ENCODE measurements at places on chromosomes 7 and 10.

- peak; percentile 79 for DNase-seq
Observed at GRCh38 chr10:87844837-87845623, 18.3 kb downstream of the KLLN start.

GRCh38 chr10:130218936-130219335 is 82.7 kb downstream of the GLRX3 start:
- no peak for DNase-seq

DNA sequence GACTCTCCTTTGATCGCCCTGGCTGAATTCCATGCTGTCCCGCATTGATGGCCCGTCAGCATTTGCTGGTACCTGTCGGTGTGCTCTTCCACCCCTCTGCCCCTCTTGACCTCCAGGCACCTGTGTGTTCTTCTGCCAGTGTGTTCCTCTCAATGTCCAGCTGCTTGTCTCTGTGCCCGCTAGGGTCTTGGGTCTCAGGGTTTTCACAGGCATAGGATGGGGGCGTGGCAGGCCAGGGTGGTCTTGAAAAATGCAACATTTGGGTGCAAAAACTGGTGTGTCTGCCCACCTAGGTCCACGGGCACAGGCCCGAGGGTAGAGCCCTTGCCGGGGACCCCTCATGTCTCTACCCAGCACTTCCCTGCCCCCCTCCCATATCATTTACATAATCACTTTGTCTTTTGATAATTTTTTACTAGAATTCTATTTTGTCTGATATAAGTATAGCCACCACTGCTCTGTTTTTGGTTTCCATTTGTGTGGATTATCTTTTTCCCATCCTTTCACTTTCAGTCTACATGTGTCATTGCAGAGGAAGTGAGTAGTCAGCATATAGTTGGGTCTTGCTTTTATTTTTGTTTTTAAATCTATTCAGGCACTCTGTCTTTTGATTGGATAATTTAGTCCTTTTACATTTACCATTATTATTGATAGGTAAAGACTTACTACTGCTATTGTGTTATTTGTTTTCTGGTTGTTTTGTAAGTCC is 46.6 kb upstream of the ADRA2A start:
- no peak for DNase-seq

DNA sequence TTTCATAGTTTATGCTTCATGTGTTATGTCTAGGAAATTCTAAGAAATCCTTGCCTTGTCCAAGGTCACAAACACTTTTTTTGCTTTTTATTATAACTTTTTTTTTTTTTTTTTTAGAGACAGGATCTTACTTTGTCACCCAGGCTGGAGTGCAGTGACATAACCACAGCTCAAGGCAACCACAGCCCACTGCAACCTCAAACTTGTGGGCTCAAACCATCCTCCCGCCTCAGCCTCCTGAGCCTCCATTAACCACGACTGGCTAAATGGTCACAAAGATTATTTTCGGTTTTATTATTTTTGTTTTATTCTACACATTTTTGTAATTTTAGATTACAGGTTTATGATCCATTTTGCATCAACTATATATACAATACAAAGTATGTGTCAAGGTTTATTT is 7.1 kb upstream of the FAM204A start:
- DNase-seq = no peak

DNA sequence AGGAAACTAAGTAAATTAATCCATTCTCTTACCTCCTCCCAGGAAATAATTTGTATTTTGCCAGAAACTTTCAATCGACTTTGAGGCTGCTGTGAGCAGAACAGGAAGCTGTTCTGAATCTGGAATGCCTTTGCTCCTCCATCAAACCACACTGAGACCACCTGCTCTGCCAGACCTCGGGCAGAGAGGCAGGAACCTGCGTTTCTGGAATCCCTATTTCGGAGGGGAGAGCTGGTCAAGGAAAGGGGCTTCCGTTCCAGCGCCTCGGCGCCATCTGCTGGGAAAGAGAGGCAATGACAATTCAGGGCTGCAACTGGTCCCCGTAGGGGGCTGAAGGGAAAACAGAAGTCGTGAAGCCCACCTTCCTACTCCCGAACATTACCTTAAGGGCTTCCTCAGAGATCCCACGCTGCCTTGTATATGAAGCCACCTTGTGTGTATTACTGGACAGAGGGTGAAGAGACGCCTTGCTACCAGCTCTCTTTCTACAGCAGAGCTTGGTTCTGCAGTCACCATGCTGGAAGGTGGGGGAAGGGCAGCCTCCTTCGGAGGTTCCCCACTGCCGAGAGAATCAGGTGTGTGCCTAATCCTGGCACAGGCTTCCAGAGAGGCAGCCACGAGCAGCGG is 31.2 kb downstream of the ZNF467 start:
- DNase-seq = peak; percentile 33

DNA sequence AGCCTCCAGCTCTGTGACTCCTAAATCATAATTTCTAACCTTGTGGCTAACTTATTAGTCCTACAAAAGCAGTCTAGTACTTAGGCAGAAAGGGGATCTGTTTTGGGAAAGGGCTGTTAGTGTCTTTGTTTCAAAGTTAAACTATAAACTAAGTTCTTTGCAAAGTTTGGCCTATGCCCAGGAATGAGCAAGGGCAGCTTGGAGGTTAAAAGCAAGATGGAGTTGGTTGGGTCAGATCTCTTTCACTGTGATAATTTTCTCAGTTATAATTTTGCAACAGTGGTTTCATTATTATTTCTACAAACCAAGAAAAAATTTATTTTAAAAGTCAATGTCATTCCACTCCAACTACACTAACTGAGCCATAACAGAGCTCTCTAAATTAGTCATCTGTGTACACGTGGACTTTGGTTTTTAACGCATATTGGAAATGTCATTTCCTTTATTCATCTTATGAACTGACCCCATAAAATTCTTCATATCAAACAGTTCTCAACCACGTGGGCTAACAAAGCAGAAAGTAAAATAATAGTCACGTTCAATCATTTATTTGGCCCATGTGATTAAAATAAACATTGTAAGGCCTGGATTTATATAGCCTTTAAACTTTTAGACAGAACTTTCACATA is 143.2 kb upstream of the C7orf33 start:
- DNase-seq = no peak

DNA sequence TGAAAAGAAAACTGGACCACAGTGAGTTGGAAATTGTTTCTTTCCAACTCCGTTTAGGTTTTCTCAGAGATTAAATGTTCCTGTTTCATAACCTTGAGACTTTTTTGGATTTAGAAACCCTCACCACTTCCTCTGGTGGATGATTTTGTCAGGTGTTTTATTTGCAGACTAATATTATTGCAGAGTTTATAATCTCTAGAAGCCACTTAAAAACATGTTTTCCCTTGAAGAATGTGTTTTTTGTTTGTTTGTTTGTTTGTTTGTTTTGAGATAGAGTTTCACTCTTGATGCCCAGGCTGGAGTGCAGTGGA is 520 bp upstream of the MICU1 start:
- no peak for DNase-seq

- DNase-seq = no peak
Observed at GRCh38 chr7:86966916-86967315, 92.5 kb downstream of the ELAPOR2 start.

- DNase-seq = no peak
Observed at GRCh38 chr7:156099085-156099484, 286.8 kb upstream of the SHH start.

DNA sequence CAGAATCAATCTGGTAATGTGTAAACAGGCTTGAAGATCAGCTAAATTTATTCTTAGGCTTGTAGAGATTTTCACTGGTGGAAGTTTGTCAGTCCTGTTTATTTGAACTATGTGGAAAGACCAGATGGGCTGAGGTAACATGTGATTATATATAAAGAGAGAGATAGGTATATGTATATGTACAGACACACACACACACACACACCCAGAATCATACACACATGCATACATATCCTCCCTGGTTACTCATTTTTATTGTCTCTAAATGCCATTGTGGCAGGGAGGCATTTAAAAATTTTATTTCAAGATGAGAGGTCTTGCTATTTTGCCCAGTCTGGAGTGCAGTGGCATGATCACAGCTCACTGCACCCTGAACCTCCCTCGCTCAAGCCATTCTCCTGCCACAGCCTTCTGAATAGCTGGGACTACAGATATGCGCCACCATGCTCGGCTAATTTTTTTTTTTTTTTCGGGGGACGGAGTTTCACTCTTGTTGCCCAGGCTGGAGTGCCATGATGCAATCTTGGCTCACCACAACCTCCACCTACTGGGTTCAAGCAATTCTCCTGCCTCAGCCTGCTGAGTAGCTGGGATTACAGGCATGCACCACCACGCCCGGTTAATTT is 78.1 kb upstream of the CYTH3 start:
- DNase-seq = peak; percentile 61

GRCh38 chr10:43471146-43471545 is 34.2 kb downstream of the ZNF487 start:
- no peak for DNase-seq

DNA sequence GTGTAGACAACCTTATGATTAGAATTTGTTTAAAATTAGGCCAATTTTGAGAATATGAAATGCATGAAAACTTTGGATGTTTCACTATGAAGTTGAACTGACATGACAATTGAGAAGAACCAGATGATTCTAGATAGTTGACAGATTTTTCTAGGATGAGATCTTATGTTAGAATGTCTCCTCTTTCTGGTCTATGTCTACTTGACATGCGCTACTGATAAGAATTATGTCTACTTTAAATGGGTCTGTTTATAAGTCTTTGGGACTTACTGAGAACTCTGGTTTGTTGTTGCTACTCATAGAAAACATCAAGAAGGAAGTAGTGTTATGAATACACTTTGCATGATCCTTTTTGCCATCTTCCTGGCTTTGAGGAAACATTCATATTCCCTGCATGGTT is 228.2 kb upstream of the CCDC6 start:
- no peak for DNase-seq

DNA sequence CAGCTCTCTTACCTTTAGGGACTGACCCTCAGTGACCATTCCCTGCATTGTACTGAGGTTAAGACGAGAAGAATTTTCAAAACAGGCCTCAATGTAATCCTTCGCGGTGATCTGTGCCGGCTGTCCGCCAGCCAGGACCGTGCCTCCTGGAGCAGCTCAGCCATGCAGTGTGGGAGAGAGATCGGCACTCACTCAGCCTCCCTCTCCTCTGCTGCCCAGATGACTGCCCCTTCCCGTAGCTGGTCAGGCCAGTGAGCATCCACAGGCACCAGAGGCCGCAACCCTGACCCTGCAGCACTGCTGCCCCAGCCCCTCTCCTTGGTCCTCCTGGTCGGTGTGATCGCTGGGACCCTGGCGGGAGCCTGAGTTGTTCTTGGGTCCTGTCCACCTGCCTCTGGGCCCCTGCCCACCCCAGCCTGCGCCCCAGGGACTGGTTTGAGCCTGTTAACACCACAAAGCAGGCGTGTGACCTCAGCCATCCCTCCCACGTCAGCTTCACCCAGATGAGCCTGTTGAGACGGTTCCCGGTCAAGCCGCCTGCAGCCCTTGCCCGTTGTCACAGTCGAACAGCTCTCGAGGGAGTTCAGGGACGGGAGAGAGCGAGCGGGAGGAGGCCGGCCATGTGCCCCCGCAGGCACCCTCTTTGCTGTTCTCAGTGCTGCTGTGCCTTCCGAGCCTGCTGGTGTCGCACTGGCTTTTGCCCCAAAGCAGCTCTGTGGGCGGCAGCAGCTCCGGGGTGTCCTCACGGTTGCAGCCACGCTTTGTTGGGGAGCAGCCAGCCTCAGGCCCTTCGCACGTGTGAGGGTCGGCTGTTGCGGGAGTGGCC is 37.2 kb downstream of the NKX6-2 start:
- no peak for DNase-seq

DNA sequence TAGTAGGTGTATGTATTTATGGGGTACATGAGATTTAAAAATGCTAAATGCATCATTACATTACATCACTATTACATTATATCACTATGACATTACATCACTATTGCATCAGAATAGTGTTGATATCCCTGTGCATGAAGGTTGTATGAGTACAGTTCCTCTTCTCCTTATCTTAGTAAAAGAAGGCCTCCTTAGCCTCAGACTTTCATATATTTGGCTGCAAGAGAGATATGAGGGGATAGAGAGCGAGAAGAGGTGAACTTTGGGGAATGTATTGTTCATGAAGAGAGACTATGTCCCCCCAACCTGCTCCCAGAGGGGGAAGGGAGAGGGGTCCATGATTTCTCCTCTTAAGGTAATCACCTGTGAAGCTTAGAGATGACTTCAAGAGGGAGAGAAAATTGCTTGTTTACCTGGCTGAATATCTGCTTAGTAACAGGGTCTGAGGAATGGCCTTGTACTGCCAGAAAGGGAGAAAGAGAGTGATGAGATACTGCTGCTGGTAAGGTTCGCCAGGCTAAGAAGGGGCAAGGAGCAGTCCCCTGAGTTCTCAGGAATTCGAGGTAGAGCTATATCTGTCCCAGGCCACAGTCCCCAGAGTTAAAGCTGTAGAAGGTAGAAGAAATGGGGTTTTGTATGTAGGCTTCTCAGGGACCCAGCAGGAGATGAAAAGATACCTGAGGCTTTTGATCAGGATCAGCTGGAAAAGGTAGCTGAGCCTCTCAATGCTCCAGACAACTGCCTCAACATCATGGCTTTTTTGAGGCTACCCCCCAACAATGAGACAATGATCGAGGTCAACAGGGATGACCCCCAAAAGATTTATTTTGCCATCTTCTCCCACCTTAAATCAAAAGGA is 168.4 kb upstream of the WNT16 start:
- no peak for DNase-seq

DNA sequence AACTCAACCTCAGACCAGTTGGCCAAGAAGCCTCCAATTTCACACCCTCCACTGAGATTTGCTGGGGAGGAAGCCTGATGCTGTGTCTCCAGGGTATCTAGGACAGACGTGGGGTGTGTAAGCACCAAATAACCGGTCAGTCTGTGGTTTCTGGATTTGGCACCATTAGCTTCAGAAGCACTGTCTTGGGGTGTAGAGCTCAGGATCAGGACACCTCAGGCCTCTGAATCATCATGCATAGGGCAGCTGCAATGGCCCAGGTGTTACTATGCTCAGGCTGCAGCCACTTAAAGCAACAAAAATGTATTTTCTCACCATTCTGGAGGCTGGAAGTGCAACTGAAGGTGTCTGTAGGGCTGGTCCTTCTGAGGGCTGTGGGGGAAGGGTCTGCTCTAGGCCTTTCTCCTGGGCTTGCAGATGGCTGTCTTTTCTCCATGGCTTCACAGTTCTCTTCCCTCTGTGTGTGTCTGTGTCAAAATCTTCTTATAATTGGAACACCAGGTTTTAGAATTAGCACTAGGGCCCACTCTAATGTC is 73.4 kb upstream of the SEPHS1 start:
- peak; percentile 56 for DNase-seq

DNA sequence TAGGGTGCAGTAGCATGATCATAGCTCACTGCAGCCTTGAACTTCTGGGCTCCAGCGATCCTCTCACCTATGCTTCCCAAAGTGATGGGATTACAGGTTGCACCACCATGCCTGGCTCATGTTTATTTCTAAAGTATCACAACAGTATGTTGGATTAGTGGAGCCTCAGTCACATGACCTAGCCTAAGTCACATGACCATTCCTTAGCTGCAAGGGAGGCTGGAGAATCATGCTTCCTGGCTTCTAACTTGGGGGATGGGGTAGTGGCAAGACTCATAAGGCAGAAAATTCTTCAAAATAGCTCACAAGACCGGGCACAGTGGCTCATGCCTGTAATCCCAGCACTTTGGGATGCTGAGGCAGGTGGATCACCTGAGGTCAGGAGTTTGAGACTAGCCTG is 26.9 kb upstream of the TPST1 start:
- no peak for DNase-seq

GRCh38 chr10:71312811-71313789 is 6.0 kb upstream of the SLC29A3 start:
- no peak for DNase-seq
